OCI-LY7 (cell line): ENCODE measurements at places on chromosomes 2 and 18. TPM values are rescaled to one million over a fixed set of nuclear protein-coding genes. Genes with fewer than 3 reads are reported as not detected.

- no peak for DNase-seq
These were observed 67.6 kb downstream of the NEURL3 start for GRCh38 chr2:96437512-96437911.

DNA sequence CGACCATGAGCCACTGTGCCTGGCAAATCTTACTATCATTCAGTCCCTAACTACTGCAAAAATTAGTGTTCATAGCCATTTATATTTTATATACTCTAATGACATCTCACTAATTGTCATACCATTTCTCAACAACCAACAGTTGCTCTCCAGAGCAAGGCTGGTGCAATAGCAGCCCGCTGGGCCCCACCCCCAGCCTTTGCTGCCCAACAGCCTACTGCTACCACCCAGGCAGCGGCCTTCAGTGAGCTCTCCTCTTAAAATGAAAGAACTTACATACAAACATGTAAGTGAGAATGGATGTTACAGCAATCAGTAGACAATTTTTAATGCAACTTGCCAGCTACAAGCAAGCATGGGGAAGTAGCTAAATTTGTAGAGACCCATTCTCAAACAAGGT is 90.5 kb downstream of the HNRNPLL start:
- DNase-seq = no peak

GRCh38 chr18:41071826-41072225 is 883.2 kb upstream of the PIK3C3 start:
- no peak for DNase-seq

DNA sequence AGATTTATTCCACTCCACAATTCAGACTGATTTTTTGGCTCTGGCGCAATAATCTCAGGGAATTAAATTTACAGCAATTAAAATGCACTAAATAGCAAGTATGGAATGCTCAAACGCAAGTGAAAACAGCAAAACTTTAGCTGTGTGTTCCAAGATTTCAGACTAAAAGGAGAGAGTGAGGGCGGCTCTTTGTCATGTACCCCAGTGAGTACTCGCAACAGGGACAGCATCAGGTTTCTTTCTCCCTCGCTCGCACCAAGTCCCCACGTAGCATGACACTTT is 1.1 kb downstream of the ROCK2 start:
- DNase-seq = no peak

DNA sequence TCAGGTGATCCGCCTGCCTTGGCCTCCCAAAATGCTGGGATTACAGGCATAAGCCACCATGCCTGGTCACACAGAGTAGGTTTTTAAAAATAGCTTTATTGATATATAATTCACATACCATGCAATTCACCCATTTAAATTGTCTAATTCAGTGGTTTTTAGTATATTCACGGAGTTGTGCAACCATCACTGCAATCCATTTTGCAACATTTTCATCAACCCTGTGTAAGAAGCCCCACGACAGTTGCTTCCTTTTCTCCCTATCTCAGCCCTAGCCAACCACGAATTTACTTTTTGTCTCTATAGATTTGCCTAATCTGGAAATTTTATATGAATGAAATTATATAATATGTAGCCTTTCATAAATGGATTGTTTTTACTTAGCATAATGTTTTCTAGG is 266.4 kb downstream of the NAPG start:
- DNase-seq = no peak

GRCh38 chr2:44459739-44460138 is 98.0 kb downstream of the CAMKMT start:
- no peak for DNase-seq

DNA sequence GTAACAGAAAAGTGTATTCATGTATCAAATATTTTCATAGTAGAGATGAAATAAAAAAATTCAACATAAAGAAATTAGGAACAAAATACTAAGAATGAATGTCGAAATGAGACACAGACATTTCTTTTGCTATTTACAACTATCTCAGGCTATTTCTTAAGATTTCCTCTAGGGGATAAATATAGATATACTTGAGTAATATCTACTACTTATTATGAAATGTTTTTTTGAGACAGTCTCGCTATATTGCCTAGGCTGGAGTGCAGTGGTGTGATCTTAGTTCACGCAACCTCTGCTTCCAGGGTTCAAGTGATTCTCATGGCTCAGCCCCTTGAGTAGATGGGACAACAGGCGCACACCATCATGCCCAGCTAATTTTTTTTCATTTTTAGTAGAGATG is 326.1 kb downstream of the RNF144A start:
- DNase-seq = no peak

DNA sequence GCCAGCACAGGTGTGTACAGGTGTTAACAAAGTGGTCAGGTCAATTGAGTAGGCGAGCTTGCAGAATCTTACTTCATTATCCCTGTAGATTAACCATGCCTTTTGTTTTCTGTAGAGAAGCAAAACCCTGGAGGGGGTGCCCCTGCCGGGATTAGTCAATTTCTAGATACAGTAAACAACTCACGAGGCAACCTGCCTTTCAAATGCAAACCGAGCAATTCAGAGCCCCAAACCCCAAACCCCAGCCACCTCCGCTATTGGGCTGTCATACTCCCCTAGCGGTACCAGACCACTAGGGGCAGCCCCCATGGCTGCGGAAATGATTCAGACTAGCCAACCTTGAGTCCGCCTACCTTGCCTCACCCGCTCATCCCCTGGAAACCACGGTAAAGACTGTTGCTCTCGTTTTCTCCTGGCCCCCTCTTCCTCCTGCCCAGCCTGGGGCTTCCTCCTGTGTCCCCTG is 61.4 kb upstream of the KIF5C start:
- peak; percentile 52 for DNase-seq

GRCh38 chr2:186485576-186485870 is 537 bp upstream of the ZC3H15 start:
- no peak for DNase-seq

- peak; percentile 97 for DNase-seq
These were observed 111.7 kb downstream of the ANKRD44 start for GRCh38 chr2:197198890-197199289.

DNA sequence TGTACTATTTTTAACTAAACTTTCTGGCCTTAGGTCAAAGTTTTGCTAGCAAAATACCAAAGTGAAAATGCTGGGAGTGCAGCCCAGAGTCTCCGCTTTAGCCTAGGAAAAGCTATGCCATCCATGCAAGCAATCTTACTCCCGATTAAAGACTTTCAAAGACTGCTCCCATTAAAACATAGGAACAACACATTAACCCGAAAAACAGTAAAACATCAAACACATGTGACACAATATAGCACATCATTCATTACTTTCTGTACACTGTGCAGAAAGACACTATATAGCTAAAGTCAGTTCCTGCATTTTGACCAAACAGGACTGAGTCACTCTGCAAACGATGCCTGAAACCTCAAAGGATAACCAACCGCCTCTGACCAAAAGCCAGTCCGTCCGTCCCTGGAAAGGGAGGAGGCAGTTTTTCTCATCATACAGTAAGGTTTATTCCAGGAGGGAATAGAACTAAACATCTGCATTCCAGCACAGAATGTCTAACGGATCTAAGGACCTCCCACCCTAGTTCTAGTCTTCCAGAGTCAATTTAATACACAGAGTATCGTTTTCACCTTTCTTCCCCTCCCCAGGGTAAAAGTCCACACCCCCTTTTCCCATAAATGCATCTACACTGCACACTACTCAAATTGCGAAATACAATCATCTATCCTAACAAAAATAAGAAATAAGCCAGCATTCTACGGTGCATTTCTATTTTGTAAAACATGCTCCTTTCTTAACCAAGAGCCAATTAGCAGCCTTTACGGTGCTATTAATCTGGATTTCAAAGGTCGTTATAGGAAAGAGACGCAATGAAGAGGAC is 1.7 kb downstream of the ROCK2 start:
- peak; percentile 13 for DNase-seq

DNA sequence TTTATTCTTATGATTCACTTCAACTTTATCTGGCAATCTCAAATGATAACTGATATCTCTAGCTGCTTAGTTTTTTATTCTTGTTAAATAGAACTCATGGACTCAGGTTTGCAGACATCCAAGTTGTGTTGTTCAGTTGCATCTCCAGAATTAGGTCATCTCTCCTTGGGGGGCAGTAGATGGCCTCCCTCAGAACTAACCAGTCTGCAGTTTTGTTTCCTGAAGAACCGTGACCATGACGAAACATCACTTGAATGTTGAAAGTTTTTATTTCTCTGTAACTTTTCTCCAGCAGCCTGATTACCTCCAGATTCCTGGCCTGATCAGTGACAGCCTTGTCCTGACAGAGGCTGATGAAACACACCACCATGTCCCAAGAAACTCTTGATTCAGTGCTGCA is 321.5 kb downstream of the GALNT13 start:
- no peak for DNase-seq

GRCh38 chr2:222561817-222562645 is 93.9 kb downstream of the FARSB start:
- peak; percentile 38 for DNase-seq

DNA sequence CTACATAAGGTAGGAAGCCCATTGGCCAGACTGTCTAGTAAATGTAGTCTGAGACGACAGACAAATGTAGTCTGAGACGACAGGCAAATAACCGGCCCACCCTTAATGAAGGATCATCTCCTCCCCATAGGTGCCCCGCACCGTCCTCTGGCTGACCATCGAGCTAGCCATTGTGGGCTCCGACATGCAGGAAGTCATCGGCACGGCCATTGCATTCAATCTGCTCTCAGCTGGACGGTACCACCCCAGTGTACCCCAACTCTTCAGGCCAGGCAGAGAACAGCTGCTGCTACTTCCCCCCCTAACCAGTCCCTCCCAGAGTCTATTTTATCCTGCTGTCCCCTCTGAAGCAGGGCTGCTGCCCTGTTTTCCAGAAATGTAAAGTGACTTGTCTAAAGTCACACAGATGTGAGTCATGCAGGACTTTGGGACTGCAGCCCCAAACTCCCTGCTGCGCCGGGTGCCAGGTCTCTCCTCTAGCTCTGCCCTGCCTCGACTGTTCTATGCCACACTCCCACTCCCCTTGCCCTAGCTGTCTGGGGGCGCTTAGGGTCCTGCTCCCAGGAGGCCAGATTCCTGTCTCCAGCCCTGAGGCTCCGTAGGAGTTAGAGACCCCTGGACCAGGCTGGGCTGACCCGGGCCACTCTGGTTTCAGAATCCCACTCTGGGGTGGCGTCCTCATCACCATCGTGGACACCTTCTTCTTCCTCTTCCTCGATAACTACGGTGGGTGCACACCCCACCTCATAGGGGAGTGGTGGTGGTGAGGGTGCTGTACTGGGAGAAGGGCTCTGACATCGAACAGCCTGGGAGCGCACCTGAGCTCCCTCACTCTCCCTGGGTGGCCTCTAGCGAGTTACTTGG is 4.7 kb downstream of the SLC11A1 start:
- no peak for DNase-seq

DNA sequence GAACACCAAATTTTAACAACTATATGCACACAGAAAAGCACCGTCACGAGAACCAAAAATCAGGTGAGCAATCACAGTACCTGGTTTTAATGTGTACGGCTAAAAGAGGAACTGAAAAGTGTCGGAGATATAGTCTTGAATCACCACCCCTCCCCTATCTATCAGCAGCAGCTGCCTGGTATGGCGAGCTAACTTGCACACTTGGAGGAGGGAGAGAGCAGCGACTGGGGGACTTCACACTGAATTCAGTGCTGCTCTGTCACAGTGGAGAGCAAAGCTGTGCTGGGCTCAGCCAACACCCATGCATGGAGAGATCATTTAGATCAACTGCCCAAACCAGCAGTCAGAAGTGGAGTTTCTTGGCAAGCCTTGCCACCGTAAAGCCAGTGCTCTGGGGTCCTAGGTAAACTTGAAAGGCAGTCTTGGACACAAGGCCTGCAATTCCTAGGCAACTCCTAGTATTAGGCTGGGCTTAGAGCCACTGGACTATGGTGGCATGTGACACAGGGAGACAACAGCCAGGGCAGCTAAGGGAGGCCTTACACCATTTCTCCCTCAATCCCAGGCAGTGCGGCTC is 89.2 kb upstream of the CD226 start:
- DNase-seq = peak; percentile 64

DNA sequence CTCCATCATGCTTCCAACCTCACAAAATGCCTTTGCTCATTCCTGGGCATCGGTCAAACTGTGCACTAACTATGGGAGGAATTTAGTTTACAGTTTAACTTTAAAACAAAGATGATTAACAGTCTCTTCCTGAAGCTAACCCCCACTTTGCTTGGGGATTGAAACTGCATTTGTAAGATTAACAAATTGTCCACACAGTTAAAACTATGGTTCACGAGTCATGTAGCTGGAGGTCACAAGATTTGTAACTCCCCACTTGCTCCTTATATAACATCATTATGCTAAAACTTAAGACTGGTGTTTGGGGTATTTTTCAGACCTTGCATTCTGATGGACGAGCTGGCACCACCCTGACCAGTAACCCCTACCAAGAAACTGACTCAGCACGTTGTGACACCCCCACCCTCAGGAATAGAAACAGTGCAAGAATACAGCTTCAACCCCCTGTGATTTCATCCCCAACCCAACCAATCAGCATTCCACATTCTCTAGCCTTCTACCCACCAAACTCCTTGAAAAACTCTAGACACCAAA is 252.3 kb downstream of the MBD5 start:
- DNase-seq = no peak

DNA sequence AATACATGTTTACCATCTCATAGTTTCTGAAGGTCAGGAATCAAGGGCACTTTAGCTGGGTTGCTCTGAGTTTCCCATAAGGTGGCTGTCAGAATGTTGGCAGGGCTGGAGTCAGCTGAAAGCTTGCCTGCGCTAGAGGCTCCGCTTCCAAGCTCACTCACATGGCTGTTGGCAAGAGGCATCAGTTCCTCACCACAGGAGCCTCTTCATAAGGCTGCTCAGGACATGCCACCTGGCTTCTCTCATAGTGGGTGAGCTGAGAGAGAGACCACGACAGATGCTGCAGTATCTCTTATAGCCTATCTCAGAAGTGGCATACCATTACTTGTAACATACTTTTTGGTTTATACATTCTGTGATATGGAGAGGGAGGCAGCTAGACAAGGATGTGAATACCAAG is 7.2 kb downstream of the HADHB start:
- no peak for DNase-seq

- peak; percentile 25 for DNase-seq
These were observed 725 bp downstream of the SLC66A2 start for GRCh38 chr18:79950515-79951341.

BOLL gene
- not detected in 2 replicates for total RNA-seq

TBR1 gene
- 0.06 TPM in 1 of 2 replicates, not detected in the other for total RNA-seq

COMMD1 gene
- 17.7 and 22.0 TPM in 2 replicates for total RNA-seq

ABCG8 gene
- total RNA-seq = not detected in 2 replicates

FARSB gene
- total RNA-seq = 44.5 and 46.7 TPM in 2 replicates

KCNK3 gene
- total RNA-seq = not detected in 2 replicates

SKOR2 gene
- not detected in 2 replicates for total RNA-seq

LIPG gene
- not detected in 2 replicates for total RNA-seq

RIT2 gene
- not detected in 2 replicates for total RNA-seq

DSG2 gene
- not detected in 2 replicates for total RNA-seq

GATA6 gene
- total RNA-seq = not detected in 2 replicates

DYNAP gene
- total RNA-seq = not detected in 2 replicates

LIMS3 gene
- total RNA-seq = 1.9 and 2.1 TPM in 2 replicates
